Activated CD8-positive, alpha-beta memory T cell treated with anti-CD3 and anti-CD28 coated beads for 1 hour (primary cell): ENCODE measurements at places on chromosomes 2 and 18.

DNA sequence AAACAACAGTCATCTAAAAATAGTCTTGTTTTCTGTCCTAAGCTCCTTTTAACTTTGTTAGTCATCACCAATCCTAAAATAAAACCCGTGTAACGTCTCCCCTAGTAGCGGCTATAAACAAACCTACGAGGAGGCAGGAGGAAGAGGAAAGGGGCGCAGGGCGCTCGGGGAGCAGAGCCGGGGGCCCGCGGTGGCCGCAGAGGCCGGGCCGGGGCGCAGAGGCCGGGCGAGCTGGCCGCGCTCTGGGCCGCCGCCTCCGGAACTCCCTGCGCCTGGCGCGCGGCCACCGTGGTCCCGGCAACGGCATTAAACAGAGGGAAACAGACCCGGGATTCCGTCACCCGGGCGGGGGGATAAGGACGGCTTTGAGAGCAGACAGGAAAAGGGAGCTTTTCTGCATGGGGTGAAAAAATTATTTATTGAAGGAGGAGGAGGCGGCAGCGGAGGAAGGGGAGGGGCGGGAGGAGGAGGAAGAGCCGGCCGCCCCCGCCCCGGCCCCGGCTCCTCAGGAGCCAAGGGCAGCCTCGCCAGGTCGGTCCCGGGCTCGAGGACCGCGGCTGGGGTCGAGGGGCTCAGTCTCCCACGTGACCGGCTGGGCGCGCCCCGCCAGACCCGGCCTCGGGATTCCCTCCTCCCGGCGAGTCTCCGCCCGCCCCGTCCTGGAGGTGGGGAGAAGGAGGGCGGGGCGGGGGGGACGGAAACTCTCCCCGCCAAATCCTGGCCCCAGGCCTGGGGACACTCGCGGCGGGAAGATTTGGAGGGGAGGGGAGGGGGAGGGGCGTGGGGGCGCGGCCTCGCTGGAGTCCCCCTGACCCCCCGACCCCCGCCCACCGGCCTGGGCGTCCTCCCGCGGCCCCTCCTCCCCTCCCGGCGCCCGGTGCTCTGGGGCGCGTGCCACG lies 1.8 kb upstream of the NFATC1 start:
- no peak for DNase-seq

- peak; percentile 35 for DNase-seq
Observed at GRCh38 chr2:73291093-73291460, 2.3 kb downstream of the EGR4 start.

DNA sequence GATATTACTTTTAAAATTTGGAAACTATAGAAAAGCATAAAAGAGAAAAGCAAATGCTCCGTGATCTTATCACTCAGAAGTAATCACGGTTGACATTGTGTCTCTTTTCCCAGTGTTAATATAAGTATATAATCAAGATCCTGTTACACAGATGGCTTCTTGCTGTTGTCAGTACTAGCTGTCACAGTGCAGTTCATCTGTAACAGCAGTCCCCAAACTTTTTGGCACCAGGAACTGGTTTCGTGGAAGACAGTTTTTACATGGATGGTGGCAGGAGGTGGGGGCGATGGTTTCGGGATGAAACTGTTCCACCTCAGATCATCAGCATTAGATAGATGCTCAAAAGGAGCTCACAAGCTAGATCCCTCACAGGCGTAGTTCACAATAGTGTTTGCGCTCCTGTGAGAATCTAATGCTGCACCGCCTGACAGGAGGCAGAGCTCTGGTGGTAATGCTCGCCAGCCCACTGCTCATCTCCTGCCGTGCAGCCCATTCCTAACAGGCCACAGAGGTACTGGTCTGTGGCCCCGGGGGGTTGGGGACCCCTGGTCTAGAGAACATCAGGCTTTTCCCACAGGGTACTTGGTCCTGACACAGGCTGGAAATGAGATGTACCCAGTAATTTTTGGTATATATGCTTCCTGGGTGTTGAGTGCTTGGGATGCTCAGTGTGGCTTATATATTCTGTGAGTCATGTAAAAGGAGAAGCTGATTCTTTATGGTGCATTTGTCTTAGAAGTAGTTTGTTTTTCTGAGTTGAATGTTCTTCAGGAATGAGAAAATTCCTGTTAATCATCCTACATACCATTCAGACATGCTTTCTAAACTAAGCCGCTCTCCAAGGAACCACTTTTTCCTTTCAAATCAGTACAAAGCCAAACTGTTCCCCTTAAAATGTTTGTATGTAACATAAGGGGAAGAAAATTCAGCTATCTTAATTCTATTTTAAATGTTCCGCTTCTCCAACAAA lies 121.8 kb downstream of the NCK2 start:
- no peak for DNase-seq

- no peak for DNase-seq
Observed at GRCh38 chr2:113209011-113209645, 35.4 kb downstream of the PSD4 start.

DNA sequence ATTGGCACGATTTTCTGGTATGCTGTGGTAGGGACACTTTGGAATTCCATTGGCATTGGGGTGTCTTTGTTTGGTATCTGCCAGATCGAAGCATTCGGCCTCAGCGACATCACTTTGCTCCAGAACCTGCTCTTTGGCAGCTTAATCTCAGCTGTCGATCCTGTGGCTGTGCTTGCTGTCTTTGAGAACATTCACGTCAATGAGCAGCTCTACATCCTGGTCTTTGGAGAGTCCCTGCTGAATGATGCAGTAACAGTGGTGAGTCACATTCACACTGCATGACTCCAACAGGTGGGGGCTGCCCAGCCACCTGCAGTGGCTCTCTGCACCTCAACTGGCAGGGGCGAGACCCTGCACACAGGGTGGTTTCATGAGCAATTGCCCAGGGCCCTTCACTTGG lies 38.4 kb downstream of the SLC9A2 start:
- DNase-seq = no peak
